DMS79 treated with DMSO at 0.1 percent for 48 hours (cell line): ENCODE measurements at places on chromosomes 4 and X.
A peak's percentile ranks its signal among the peaks of the same experiment; 100 is the strongest.

GRCh38 chr4:164756686-164757085 is 2.8 kb downstream of the SMIM31 start:
- DNase-seq: no peak

DNA sequence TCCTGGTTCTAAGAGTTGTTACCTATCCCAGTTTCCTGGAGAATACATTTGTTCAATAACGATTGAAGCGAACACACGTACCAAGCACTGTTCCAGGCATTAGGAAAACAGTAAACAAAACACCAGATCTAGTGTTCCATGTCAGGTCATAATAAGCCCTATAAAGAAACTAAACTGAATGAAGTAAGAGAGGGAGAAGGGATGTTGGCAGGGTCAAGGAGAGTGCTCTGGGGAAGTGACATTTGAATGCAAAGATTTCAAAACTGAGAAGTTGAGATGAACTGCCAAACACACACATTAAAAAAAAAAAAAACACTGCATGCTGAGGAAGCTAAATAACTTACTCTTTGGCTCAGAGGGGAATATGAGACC is 14.4 kb upstream of the ENAM start:
- no peak for DNase-seq

- DNase-seq: no peak
Observed at GRCh38 chrX:45830343-45830742, 629.7 kb upstream of the DIPK2B start.

DNA sequence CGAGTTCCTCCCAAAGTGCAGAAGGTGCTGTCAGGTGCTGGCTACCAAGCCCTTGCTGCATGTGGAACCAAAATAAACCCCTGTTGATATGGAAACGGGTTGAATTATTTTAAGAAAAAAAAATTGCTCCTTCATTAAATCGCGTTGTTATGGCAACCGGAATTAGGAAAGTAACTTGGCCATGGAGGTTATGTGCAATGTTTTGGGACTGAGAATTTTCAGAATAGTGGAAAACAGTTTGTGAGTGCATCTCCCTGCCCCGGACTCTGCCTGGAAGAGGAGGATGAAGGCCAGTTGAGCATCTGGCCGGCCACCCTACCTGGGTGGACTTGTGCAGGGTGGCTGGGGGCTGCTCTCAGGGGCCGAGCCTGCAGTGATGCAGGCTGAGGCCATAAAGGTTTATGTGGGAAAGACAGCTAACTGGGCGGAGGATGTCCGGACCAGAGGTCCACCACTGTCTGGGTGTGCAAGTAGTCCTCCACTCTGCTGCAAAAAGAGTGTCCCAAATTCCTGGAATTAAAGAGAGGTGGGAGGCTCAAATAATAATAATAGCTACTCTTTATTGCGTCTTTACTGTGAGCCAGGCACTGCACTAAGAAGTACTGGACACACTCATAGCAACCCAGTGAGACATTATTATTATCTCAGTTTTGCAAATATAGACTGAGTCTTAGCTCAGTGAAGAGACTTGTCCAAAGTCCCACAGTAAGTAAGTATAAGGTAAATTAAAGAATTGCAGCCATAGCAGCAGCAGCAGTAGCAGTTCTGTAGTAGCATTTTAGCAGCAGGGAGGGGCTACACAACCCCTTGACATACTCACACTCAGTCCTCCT is 20.6 kb downstream of the RTL5 start:
- no peak for DNase-seq

GRCh38 chr4:66023061-66023460 is 352.8 kb upstream of the EPHA5 start:
- no peak for DNase-seq

DNA sequence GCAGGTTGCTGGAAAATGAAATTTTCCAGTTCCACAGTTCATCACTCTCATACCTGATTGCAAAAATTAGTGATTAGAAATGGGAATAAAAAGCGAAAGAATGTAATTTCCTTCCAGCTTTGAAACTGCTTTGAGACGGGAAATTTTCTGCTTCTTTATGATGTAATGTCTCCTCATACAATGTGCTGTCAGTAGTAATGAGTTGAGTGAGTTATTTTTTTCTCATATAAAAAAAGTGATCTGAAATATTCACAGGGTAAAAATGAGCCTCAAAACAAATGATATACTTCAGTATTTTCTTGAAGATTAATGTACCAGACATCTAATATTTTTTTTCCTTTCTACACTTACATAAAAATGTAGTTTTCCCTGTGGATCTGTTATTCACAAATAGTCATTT is 179.1 kb upstream of the FAT4 start:
- no peak for DNase-seq

GRCh38 chrX:20060961-20061748 is 55.6 kb downstream of the MAP7D2 start:
- peak; percentile 21 for DNase-seq

- no peak for DNase-seq
Observed at GRCh38 chr4:180280076-180280475, 1963.1 kb upstream of the TENM3 start.

GRCh38 chr4:15374656-15375055 is 53.2 kb upstream of the C1QTNF7 start:
- DNase-seq: no peak

DNA sequence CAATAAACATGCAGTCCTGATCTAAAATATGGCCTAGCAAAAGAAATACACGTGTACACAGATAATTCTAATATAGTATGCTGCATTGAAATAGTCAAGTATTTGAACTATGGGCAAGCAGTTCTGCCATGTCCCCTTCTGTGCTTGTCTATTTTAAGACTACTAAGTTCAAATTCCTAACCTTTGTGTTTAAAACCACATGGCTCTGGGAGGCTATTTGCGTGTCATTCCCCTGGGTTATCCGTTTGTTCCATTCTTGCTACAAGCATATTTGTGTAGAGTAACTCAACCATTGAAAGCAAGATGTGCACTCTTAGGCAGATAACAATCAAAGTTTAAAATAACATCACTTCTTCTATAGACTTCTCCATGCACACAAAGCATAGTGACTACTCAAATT is 25.4 kb upstream of the TBC1D1 start:
- DNase-seq: no peak

GRCh38 chr4:60195256-60195655 is 1004.9 kb upstream of the ADGRL3 start:
- DNase-seq: no peak

GRCh38 chrX:11311706-11312105 is 18.5 kb downstream of the AMELX start:
- no peak for DNase-seq

DNA sequence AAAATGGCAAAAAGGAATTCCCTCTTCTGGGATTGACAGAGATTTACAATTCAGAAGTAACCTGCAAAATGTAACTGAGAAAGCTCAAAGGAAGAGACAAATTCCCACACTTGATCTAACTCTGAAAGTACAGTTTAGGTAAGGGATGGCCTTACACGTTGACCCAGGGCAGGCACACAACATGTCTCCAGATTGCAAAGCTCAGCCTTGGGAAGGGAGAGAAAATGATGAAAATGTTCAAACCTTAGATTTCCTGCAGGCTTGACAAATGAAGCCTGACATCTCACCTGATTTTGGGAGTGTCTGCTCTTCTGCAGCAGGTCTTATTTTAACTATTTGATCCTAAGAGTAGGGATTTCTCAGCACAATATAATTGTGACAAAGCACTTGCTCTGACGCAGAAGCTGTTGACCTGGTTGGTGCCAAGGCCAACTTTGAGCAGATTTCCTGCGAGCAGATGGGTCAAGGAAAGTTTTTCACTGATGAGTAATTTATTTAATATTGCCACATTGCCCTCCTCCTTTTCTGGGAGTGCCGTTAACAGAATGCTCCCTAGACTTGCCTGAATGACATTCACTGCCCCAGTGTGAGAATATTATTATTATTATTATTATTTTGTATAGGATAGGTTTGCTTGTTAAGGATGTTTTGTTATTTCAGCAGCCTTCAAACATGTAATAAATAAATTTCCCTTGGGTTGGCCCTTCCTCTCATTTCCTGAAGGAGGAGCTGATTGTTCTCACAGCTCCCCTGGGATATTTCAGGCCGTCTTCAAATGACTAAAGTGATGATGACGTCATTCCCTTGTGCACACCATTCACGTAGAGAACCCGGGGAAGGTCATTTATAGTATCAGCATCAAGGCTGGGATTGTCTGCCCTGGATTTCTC is 157.1 kb downstream of the VEGFC start:
- no peak for DNase-seq

DNA sequence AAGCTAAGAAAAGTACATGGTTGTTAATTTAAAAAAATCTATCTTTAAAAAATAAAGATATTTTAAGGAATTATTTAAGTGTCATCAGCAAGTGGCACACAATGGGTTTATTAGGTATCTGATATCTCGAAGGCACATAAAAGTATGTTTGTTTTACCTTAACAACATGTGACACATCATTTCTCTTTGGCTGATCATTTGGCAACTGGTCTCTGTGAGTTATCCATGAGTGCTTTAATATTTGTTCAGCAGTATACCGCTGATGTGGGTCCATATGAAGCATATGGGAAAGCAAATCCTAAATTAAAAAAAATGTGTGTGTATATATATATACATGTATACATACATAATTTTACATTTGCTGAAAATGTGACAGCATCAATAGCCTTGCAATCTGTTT is 123.2 kb downstream of the RPS6KA6 start:
- no peak for DNase-seq

DNA sequence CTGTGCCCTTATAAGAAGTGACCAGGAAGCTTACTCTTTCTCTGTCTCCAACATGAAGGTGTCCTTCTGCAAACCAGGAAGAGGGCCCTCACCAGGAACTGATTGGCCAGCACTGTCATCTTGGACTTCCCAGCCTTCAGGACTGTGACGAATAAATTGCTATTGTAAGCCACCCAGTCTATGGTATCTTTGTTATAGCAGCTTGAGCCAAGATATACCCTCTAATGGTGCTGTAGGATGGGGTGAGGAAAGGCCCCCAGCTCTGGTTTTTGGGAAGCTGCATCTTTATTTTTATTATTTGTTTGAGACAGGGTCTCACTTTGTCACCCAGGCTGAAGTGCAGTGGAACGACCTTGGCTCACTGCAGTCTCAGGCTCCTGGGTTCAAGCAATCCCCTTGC is 1.2 kb upstream of the MGST2 start:
- DNase-seq: no peak

DNA sequence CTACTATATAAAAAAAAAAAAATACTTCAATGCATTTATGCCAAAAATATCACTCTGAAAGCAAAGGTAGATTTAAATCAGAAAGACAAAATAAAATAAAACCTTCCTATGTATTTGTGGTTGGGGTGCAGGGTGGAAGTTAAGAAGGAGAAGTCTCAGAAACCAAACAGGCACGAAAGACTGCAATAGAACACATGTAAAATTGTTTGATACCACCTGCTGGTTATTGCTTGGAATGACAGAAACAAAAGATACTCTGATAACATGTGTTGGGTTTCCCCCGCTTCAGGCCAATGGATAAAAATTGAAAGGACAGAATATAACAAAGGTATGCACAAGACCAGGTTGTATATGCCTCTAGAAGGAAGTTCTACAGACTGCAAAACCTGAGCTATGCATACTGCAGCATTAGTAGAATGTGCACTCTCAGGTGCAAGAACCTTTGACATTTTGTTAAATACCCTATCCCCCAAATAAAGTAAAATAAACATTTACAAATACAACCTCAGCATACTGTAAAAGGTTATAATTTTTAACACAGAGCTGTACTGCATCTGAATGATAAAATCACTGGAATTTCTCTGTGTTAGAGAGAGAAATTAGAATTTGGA is 118.8 kb downstream of the GABRA2 start:
- no peak for DNase-seq

GRCh38 chr4:27141530-27141929 is 280.9 kb downstream of the STIM2 start:
- no peak for DNase-seq

- no peak for DNase-seq
Observed at GRCh38 chrX:127490000-127490399, 562.2 kb downstream of the ACTRT1 start.

GRCh38 chr4:145663194-145663593 is 16.8 kb upstream of the C4orf51 start:
- DNase-seq: no peak

GRCh38 chr4:13733817-13734216 is 106.3 kb upstream of the BOD1L1 start:
- no peak for DNase-seq

- peak; percentile 34 for DNase-seq
Observed at GRCh38 chrX:101287402-101287801, 3.7 kb downstream of the TAF7L start.

- no peak for DNase-seq
Observed at GRCh38 chrX:119919835-119920585, 23.5 kb downstream of the NKAP start.

DNA sequence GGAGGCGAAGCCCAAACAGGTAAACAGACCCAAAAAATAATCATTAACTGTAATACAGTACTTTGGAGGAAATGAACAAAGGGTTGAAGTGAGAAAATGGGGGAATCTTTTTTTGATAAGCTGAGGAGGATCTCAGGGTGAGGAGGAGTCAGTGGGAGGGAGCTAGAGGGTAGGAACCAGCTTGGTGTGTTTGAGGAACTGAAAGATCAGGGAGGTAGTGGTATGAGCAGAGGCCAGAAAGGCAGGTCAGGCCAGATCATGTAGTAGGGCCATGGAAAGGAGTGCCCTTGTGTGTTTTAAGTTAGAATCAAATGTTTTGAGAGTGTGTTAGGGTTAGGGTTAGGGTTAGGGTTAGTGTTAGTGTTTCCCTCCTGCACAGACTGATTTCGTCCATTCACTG is 48.8 kb downstream of the PPP2R2C start:
- no peak for DNase-seq

GRCh38 chr4:14646831-14647230 is 355.4 kb upstream of the CPEB2 start:
- no peak for DNase-seq

GRCh38 chr4:74886484-74886883 is 46.4 kb upstream of the PARM1 start:
- peak; percentile 45 for DNase-seq

- no peak for DNase-seq
Observed at GRCh38 chr4:151257704-151258103, 19.3 kb upstream of the PRSS48 start.

DNA sequence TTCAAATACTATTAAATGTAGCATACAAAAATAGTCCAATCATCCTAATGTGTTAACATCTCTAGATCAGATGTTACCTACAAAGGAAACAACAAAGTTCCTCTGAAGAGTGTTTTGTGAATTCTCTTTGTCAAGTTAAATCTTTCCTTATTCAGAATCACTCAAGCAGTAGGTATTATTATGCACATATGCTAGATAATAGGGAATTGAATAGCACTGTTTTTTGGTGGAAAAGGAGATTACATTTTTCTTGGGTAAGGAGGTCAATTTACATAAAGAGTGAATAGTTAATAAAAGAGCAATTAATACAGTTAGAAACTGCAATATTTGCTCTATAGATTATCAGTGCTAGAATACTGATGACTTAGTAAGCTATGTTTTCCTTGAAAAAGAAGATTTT is 130.7 kb downstream of the BTC start:
- DNase-seq: no peak

GRCh38 chr4:95537863-95538488 is 10.8 kb downstream of the UNC5C start:
- DNase-seq: no peak

GRCh38 chr4:113825272-113825671 is 63.7 kb upstream of the CAMK2D start:
- no peak for DNase-seq
